ENCODE measurements at places on chromosomes 7 and 10. TPM values are rescaled to one million over a fixed set of nuclear protein-coding genes. Genes with fewer than 3 reads are reported as not detected.

The KLHDC10 gene
- 16.5 TPM for total RNA-seq

The SLC26A3 gene
- 587 TPM for total RNA-seq

The NKX6-2 gene
- not detected for total RNA-seq

The ELFN1 gene
- not detected for total RNA-seq

The RNF32 gene
- total RNA-seq, result 1.3 TPM

The SPDYE8 gene
- total RNA-seq, result not detected

The TAS2R38 gene
- total RNA-seq, result not detected

The C10orf53 gene
- not detected for total RNA-seq

The PFKP gene
- 130 TPM for total RNA-seq

The OR6B1 gene
- total RNA-seq, result not detected

The RELN gene
- 1.7 TPM for total RNA-seq

The ACTL6B gene
- total RNA-seq, result not detected

The STEAP1B gene
- total RNA-seq, result not detected

The CLEC5A gene
- not detected for total RNA-seq

Data from Peyer's patch (tissue), 4 donors.